Activated CD8-positive, alpha-beta memory T cell treated with anti-CD3 and anti-CD28 coated beads for 1 hour (primary cell): ENCODE measurements at places on chromosomes 7 and 10.

DNA sequence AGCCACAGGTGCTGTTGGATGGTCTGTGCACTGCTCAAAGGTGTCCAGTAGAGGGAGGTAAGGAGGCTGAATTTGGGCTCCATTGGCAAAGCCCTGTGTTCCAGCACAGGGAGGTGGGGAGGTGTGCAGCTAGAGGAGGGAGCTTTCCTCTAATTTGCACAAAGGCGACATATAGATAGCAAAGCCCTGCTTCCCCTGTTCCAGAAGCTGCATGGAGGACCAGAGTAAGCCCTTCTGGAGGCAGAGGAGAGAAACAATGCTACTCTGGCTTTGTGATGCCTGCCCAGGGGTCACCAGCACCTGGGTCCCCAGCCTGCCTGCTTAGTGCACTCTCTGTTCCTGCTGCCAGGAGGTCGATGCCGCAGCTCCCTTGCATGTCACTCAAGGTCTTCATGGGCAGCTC is 3.4 kb upstream of the ARHGAP22 start:
- DNase-seq, result no peak

DNA sequence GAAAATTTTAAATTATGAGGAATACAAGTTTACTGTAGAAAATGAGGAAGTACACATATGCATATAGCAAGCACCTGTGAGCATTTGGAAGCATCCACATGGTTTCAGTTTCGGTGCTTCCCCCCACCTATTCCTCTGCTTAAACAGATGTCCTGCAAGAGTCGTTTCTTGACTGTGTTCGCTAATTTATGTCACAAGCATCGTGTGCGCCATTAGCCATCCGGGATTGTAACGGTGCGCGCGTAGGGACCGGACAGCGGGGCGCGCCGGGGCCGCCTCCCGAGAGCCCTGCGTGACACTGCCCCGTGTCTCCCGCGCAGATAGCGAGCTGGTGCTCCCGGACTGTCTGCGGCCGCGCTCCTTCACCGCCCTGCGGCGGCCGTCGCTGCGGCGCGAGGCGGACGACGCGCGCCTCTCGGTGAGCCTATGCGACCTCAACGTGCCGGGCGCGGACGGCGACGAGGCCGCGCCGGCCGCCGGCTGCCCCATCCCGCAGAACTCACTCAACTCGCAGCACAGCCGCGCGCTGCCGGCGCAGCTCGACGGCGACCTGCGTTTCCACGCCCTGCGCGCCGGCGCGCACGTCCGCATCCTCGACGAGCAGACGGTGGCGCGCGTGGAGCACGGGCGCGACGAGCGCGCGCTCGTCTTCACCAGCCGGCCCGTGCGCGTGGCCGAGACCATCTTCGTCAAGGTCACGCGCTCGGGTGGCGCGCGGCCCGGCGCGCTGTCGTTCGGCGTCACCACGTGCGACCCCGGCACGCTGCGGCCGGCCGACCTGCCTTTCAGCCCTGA is 90.9 kb downstream of the NEURL1 start:
- DNase-seq, result peak; percentile 51

DNA sequence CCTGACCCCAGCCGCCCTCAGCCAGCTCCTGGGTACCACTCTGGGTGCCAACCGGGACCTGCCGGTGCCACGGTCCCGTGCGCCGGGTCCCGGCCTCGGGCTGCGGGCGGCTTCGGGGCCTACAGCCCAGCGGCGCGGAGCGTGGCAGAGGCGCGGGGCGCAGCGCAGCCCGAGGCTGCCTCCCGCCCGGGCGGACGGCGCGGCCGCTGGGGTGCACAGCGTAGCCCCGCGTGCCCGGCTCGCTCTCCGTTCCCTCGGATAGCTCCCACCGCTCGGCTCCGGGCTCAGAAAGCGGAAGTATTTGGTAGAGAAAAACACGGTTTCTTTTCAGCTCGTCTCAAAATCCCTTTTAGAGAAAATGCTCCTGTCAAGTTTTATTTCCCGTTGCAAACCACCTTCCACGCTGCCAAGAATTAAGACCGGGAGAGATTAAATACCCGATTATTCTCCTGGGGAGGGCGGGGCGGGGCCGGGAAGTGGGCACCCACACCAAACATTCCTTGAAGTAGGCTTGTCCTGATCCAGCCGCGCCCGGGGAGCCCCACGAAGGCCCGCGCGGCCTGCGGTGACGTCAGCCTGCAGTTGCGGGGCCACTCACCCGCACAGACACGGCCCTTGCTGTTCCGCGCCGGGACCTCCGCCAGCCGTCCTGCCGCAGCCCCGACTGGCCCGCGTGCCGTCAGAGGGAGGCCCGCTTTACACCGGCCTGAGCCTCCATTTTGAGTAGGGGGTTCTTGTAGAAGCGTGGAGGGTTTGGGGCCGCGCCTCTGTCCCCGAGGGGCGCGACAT is 7.2 kb downstream of the HOXA13 start:
- DNase-seq, result no peak

GRCh38 chr7:28977881-28978280 is 19.8 kb upstream of the TRIL start:
- DNase-seq, result no peak

- DNase-seq, result no peak
Measured at GRCh38 chr7:231858-232246, 39.5 kb downstream of the FAM20C start.

DNA sequence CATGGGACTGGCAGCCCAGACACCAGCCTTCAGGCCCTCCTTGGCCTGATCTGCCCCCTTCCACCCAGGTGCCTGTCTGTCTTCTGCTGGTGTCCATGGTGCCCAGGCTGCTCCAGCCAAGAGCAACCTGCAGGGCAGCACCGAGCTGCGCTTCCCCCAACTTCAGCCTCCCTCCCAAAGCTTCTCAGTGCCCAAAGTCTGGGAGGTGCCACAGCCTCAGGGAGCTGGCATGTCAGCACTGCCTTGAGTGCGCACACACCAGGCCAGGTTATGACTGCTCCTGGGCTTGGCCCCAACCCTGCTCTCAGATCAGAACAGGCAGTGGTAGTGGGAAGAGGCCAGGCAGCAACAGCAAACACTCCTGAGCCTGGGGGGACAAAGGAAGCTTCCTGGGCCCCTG is 304.6 kb upstream of the NRG3 start:
- DNase-seq, result no peak

DNA sequence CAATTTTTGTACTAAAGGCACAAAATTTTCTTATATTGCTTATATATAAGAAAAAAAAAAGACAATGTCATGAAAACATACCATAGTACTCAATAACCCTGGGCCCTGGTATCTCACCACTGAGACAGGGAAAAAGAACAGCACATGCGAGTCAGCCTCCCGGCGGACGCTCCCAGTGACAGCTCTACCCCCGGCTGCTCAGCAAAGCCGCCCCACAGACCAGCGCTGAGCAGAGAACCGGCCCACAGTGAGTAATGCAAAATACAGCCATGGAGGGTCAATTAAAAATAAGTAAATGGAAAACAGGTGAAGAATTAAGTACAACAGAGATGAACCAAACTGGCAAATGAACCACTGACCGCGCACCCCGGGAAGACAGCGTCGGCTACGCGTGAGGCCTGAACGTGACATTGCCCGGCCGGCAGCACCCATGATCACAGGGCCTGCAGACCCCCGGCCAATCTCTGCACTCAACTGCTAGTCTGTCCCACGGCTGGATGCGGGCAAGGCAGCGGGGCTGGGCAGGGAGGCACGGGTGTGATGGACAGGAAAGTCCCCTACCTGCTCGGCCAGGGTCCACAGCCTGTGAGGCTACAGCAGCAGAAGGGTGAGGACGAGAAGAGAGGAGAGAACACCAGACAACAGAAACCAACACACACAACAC is 175.9 kb downstream of the ZMYND11 start:
- DNase-seq, result no peak

- no peak for DNase-seq
Measured at GRCh38 chr7:40199076-40199802, 64.4 kb downstream of the SUGCT start.
